ENCODE measurements at places on chromosomes 4 and X.
A peak's percentile ranks its signal among the peaks of the same experiment; 100 is the strongest.

- DNase-seq, result no peak
Observed at GRCh38 chr4:74317616-74318246, 9.5 kb downstream of the EPGN start.

GRCh38 chr4:45578874-45579273, 545.0 kb downstream of the GABRG1 start:
- DNase-seq, result no peak

DNA sequence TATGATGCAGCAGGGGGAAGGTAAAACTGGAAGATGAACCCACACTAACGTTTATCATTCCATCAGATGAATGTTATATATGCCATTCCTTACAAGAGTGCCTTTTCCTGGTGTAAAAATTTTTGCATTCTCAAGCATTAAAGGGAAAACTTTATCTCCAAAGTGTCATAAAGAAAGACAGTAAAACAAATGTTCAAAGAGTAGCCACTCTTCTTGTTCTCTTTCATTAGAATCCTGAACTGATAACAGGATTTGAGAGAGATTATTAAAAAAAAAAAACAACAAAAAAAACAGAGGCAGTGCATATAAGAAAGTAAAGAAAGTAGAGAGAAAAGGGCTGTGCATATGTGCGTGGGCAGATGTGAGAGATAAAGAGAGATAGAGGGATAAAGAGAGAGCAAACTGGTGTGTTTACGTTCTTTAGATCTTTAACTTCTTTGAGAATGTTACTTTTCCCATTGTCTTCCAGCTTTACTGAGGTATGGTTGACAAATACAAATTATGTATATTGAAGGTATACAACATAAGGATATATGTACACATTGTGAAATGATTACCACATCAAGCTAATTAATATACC, 275.4 kb downstream of the HS3ST1 start:
- DNase-seq, result no peak

GRCh38 chrX:23662187-23662586, 5.1 kb upstream of the PRDX4 start:
- DNase-seq, result no peak

DNA sequence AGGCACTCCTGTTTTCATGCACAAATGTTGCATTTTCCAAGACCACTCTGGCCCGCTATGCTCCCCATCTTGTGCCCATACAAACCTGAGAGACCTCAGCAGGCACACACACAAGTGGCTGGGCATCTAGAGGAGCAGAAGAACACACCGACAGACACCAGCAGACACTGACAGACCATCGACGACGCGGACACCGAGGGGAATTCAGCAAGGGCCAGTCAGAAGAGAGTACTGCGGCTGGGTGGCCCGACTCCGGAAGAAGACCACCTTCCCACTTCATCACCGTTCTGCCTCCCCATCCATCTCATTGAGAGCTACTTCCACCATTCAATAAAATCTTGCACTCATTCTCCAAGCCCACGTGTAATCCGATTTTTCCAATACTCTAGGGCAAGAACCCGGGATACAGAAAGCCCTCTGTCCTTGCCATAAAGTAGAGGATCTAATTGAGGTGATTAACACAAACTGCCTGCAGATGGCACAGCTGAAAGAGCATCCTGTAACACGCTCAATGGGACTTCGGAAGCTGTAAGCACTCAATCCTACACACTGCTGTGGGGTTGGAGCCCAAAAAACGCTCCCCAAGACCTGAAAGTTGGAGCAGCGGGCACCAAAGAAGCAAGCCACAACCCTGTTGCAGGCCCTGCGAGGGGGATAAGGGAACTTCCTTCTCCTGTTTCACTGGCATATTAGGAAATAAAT, 780.9 kb downstream of the ARAP2 start:
- DNase-seq, result no peak

DNA sequence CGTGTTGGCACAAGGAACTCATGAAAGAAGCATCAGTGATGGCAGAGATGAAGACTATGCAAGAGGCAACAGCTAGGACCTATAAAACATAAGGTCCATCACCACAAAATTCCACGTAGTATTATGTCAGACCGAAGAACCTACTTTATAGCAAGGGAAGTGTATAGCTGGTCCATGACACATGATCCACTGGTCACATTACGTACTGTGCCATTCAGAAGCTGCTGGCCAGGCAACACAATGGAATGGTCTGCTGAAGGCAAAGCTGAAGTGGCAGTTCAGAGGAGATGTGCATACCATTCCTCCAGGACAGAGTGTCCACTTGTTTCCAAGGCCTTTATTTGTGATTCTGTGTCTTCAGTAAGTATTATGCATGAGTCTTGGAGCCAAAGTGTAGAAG, 215.5 kb upstream of the UGT8 start:
- no peak for DNase-seq

DNA sequence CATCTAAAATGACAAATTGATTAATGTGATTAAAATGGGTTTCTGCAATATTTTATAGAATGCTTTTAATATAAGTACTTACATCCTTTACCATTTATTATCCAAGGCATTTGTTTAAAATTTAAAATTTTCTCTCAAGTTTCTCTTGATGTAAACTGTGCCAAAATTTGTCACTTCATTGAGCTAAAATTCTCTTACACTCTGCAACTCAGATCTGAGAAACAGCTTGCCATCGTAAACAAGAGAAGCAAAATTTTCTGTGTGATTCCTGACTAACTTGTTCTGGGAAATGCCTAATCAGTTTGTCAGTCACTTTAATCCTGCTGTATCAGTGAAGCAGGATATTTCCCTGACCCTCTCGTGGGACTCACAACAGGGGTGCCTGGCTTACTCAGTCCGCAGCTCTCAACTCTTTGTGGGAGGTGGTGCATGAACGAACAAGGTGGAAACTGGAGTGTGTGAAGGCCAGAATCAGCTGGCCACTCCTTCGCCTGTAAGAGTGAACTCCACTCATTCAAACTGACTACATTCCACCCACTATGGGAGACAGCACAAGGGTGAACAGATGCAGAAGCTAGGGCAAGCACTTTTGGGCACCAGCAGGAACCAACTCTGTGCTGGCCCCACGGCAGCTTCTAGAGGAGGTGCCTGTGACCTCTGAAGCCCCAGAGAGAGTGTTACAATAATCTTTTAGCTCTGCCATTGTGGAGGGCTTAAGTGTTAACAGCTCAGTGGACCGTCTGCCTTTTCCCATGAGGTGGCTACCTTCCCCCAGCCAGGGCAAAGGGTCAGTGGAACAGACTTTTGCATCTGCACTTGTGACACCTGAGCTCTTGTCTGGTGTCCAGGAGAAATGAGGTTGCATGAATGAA, 349.4 kb downstream of the FAT4 start:
- no peak for DNase-seq

DNA sequence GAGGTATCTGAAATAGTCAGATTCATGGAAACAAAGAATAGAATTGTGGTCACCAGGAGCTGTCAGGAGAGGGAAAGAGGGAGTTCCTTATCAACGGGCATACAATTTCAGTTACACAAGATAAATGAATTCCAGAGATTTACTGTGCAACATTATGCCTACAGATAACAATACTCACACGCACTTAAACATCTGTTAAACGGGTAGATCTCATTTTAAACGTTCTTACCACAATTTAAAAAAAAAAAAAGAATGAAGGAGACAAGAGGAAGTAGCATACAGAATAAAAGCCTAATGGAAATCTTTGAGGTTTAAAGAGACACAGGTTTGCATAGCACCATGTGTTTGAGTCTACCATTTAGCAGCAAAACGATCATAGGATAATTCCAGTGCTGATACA, 298.0 kb downstream of the DKK2 start:
- no peak for DNase-seq

- DNase-seq, result no peak
Observed at GRCh38 chr4:69835766-69836165, 24.2 kb downstream of the SULT1E1 start.

- peak; percentile 66 for DNase-seq
Observed at GRCh38 chr4:183722731-183723560, 63.9 kb downstream of the TRAPPC11 start.

- DNase-seq, result no peak
Observed at GRCh38 chr4:183448436-183448835, 4.0 kb downstream of the CDKN2AIP start.

GRCh38 chr4:169079942-169080827, 70.1 kb upstream of the CBR4 start:
- DNase-seq, result peak; percentile 65

- DNase-seq, result no peak
Observed at GRCh38 chr4:80809039-80809729, 221.3 kb upstream of the BMP3 start.

GRCh38 chr4:15868826-15869413, 69.6 kb downstream of the FGFBP1 start:
- no peak for DNase-seq

- no peak for DNase-seq
Observed at GRCh38 chr4:39715788-39716187, 17.9 kb downstream of the UBE2K start.

DNA sequence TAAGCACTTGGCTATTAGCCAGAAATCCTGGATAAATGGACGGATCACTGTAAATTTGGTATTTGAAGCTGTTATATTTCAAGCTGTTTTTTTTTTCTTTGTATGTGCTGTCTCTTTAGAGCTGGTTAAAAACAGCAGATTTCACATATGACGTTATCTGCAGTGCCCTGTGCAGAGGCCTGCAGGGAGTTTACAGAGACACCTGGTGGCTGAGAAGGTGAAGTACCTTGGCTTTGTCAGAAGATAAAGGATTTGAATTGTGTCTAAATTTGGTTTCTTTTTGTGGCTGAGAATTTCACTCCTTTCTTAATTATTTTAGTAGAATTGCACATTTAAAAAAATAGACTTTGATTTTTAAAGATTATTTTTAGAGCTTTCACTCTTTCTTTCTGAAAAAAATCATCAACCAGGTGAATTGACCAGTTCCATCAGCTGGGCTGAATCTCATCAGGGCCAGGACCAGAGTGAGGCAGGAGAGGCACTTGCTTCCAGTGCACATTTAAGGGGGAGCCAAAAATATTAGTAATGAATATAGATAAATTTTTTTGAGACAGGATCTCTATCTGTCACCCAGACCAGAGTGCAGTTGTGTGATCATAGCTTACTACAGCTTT, 9.6 kb upstream of the CHRNA9 start:
- no peak for DNase-seq

DNA sequence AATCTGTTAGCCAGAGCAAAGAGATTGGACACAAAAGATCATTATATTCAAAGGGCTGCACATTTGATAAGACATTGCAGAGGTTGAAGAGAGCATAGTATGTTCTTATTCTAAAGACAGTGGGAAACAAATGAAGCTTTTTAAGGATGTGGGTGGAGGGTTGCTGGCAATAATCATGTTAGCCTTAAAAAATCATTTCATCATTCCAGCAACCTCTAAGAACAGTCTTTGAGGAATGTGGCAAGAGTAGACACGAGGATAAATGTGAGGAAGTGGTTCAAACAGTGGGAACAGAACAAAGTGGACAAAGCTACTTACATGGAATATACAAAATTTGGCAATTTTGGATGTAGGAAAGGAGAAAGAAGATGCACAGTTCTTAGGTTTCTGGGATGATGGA, 167.3 kb upstream of the SPRY1 start:
- no peak for DNase-seq

- no peak for DNase-seq
Observed at GRCh38 chr4:84224522-84224921, 274.6 kb downstream of the NKX6-1 start.

GRCh38 chr4:7425124-7425523, 9.6 kb downstream of the PSAPL1 start:
- peak; percentile 19 for DNase-seq
